ENCODE measurements at places on chromosomes 4 and X. TPM values are rescaled to one million over a fixed set of nuclear protein-coding genes. Genes with fewer than 3 reads are reported as not detected.

The HELT gene
- total RNA-seq: not detected

The EPHA5 gene
- 0.53 TPM for total RNA-seq

The PDGFC gene
- total RNA-seq: 15.6 TPM

The TLR2 gene
- under 0.01 TPM for total RNA-seq

The TLR10 gene
- not detected for total RNA-seq

The KLHL13 gene
- total RNA-seq: 37.9 TPM

The IL2RG gene
- total RNA-seq: not detected

The PRRG3 gene
- not detected for total RNA-seq

The TREX2 gene
- 3.5 TPM for total RNA-seq

The SHROOM3 gene
- 7.0 TPM for total RNA-seq

The EREG gene
- 0.13 TPM for total RNA-seq

The TEX11 gene
- not detected for total RNA-seq

The UGT8 gene
- not detected for total RNA-seq

The TECRL gene
- not detected for total RNA-seq

The IQSEC2 gene
- 4.8 TPM for total RNA-seq

The TIMP1 gene
- 439 TPM for total RNA-seq

The NR0B1 gene
- 0.26 TPM for total RNA-seq

The NPY2R gene
- 117 TPM for total RNA-seq

The SULT1B1 gene
- 3.0 TPM for total RNA-seq

The ARAP2 gene
- 0.40 TPM for total RNA-seq

The VSIG1 gene
- under 0.01 TPM for total RNA-seq

The ADH1B gene
- 4,233 TPM for total RNA-seq

All from aortic smooth muscle cell (primary cell).